Esophagus muscularis mucosa (tissue), 4 donors: ENCODE measurements at places on chromosomes 4 and X. TPM values are rescaled to one million over a fixed set of nuclear protein-coding genes. Genes with fewer than 3 reads are reported as not detected.

GRCh38 chrX:110082161-110082560, 79.2 kb downstream of the TMEM164 start:
- no peak for DNase-seq

- DNase-seq: no peak
Measured at GRCh38 chr4:38180456-38180855, 220.3 kb downstream of the PTTG2 start.

- DNase-seq: no peak
Measured at GRCh38 chr4:6446538-6447451, 25.6 kb downstream of the PPP2R2C start.

- no peak for DNase-seq
Measured at GRCh38 chr4:81870275-81870674, 398.6 kb upstream of the RASGEF1B start.

GRCh38 chrX:68749426-68749825, 79.4 kb upstream of the EFNB1 start:
- no peak for DNase-seq

- no peak for DNase-seq
Measured at GRCh38 chr4:153850533-153851280, 61.8 kb upstream of the SFRP2 start.

- DNase-seq: no peak
Measured at GRCh38 chr4:76449362-76449767, 14.3 kb downstream of the SHROOM3 start.

DNA sequence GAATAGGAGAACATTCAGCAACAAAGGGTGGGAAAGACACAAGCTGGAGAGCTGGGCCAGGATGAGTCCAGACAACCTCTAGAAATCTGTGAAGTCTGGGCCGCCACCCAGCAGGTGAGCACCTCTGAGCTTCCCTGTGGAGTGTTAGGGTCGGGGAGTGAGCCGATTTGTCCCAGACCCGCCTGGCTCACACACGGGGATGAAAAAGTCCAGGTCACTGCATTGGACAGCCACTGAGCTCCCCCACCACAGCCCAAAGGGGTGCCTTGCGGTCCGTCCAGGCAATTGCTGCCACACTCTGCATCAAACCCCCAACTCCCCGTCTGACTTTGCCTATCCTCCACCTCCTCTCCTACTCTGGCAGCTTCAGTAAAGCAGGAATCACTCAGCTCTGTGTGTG, 38.7 kb downstream of the NHSL2 start:
- DNase-seq: no peak

GRCh38 chr4:182314537-182314936, 71.3 kb downstream of the TENM3 start:
- DNase-seq: no peak

- no peak for DNase-seq
Measured at GRCh38 chr4:120841580-120841979, 80.9 kb downstream of the PRDM5 start.

- no peak for DNase-seq
Measured at GRCh38 chr4:81225252-81225651, 10.2 kb upstream of the PRKG2 start.

Gene HSD17B11
- total RNA-seq: 68.9 TPM

Gene ADGRG2
- 2.7 TPM for total RNA-seq

Gene SMAD1
- 19.5 TPM for total RNA-seq

Gene TMEM131L
- total RNA-seq: 10.8 TPM
